Stimulated activated CD4-positive, alpha-beta T cell treated with anti-CD3 and anti-CD28 coated beads, Interleukin-1b, Interleukin-23, amount 100 ng/mL, for 24 hours (primary cell): ENCODE measurements at places on chromosomes 11 and 22.

- DNase-seq, result no peak
Observed at GRCh38 chr11:79285756-79286155, 155.1 kb downstream of the TENM4 start.

DNA sequence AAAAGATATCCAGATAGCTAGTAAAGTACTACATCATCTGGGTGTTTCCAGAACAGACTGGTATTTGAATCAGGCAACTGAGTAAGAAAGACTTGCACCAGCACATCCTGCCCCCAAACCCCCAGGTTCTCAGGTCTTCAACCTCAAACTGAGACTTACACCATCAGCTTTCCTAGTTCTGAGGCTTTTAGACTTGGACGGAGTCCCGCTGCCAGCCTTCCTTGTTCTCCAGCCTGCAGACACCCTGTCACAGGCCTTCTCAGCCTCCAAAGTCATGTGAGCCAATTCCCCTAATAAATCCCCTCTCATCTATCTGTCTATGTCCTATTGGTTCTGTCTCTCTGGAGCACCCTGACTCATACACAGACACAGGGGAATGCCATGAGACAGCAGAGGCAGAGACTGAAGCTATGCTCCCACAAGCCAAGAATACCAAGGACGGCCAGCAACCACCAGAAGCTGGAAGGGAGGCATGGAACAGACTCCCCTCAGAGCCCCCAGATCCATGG lies 10.9 kb downstream of the SMCO4 start:
- DNase-seq, result no peak

DNA sequence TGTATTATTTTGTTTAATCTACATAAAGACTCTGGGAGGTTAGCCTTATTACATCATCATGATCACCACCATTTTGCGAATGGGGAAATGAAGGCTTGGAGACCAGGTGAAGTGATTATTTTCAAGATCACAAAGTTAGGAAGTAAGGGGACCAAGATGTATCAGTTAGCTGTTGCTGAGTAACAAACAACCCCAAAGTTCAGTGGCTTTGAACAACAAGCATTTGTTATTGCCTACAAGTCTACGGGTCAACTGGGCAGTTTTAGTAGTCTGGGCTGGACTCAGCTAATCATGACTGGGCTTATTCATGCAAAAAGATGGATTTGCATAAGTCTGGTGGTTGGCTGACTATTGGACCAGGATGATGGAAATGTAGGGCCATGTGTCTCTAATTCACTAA lies 389.2 kb downstream of the MIAT start:
- DNase-seq, result no peak

GRCh38 chr11:134049303-134049702 lies 19.6 kb upstream of the JAM3 start:
- DNase-seq, result no peak

DNA sequence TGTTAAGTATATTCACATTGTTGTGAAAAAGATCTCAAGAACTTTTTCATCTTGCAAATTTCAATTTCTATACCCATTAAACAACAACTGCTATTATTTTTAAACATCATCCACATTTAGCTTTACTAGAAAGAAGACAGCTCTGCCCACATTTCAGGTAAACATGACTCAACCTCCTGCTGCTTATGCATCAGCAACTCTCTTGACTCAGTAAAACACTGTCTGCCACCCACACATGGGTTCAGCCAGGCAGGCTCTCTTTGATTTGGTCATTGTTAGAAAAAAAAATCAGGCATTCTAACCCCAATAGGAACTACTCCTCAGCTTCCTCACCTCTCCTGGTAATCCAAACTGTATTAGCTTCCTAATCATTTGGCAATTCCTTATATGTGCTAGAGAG lies 5.1 kb upstream of the ENDOD1 start:
- DNase-seq, result peak; percentile 48

GRCh38 chr11:79396001-79396400 lies 44.8 kb downstream of the TENM4 start:
- no peak for DNase-seq

DNA sequence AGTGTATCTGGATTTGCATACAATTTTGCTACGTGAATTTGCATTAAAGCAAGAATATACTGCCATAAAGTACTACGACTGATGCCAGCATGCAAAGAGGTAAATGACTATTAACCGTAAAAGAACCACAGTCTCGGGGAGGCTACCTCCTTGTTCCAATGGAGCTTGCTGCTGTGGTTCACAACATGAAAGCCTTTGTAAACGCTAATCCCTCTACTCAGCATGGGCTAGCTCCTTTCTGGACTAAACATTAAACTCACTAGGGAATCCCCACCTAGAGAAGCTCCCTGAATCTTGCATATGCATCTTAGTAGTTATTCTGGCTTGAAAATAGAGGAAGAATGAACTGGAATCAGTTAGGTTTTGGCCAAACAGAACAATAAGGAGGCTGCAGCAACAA lies 60.5 kb upstream of the ARHGAP32 start:
- no peak for DNase-seq

DNA sequence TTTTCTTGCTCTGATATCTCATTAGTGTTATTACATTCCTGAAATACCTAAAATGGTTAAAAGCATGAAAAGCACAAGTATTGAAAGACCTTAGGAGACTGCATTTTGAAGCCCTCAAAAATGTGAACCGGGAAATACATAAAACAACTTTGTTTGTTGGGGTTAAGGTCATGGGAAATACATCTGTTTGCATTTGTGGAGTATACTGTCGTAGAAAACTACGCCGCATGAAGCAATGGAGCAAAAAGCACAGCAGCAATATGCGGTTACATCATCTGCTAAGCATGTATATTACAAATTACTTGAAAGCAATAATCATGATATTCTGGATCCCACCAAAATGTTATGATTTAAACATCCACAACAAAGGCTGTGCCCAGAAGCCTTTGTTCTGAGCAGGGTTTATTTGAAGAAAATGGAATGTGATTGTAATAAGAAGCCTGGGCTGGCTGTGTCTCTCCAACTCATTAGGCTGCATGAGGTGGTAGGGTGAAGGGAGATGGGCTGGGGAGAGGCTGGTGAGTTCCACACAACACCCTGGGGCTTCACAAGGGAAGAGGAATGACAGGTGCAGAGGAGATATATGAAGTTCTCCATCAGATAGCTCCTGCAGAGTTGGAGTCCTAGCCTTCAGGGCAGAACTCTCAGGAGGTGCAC lies 64.7 kb upstream of the LIN7C start:
- no peak for DNase-seq

- no peak for DNase-seq
Observed at GRCh38 chr11:128480066-128480465, 107.3 kb downstream of the ETS1 start.

DNA sequence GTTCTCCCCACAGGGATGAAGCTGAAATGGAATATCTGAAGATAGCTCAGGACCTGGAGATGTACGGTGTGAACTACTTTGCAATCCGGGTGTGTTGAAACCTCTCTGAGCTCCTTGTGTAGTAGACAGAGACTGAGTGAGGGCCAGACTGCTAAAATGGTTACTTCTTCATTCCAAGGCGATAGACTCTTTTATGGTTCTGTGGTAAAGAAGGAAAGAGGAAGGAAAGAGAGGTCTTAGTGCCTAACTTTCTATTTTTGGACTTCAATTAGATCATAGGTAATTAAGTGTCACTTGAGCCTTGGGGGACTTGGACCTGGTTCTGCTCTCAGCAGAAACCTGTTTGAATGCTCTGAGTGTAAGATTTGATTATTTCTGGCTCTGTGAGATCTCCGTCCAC lies 54.7 kb downstream of the NF2 start:
- DNase-seq, result no peak

GRCh38 chr11:114157476-114158050 lies 98.1 kb downstream of the ZBTB16 start:
- no peak for DNase-seq

DNA sequence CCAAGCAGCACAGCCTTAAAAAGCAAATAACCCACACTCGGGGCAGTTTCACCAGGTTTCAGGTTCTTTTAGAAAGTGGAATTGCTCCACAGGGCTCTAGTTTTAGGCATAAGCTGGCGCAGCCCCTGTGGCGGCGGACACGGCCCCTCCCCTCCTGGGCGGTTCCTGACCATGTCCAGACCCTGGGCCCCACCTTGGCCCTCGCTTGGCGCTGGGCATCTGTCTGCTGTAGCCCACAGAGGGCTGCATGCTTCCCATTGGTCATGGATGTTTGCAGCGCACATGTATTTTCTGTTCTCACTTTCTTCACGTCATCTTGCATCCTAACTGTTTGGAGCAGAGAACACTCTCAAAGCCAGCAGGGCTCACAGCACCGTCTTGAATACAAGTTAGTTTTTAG lies 244.3 kb downstream of the BRD1 start:
- DNase-seq, result no peak
